Renal cortex interstitium (tissue), 15 donors: ENCODE measurements at places on chromosomes 7 and 10. TPM values are rescaled to one million over a fixed set of nuclear protein-coding genes. Genes with fewer than 3 reads are reported as not detected.

PON3 gene
- 2.2 TPM for polyA plus RNA-seq

PHF14 gene
- 83.5 TPM for polyA plus RNA-seq

SPAM1 gene
- polyA plus RNA-seq: not detected

BHLHA15 gene
- polyA plus RNA-seq: 0.42 TPM

GDF2 gene
- not detected for polyA plus RNA-seq

DNA sequence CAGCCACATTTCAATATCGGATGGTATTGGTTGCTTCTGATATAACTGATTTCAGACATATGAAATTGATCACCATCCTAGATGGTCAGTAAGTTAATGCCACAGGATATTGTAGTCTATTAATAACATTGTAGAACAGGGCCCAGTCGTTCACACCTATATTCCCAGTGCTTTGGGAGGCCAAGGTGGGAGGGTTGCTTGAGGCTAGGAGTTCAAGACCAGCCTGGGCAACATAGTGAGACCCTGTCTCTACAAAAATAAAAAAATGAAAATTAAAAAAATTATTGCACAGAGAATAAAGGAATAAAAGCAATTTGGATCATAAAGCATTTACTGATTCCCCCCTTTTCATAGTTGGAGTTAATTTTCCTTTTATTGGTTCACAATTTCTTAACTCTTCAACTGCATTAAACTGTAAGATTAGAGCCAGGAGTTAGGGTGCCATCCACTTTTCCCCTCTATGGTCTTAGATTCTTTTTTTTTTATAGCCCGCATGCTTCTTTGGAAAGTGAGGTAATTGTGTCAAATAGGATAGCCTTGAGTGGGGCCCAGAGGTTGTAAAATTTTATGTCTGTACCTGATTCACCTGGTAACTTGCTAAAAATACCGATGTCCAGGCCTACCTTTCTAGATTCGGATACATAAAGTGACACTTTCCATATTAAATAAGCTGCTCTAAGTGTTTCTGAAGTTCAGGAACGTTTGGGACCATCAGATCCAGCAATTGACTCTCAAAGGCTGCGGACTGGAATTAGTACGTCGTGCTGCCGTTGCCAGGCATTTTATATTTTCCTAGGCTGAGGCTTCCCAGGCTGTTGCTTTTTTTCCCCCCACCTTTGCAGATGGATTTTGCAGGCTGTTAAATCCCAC is 24.7 kb downstream of the ADK start:
- DNase-seq: no peak

DNA sequence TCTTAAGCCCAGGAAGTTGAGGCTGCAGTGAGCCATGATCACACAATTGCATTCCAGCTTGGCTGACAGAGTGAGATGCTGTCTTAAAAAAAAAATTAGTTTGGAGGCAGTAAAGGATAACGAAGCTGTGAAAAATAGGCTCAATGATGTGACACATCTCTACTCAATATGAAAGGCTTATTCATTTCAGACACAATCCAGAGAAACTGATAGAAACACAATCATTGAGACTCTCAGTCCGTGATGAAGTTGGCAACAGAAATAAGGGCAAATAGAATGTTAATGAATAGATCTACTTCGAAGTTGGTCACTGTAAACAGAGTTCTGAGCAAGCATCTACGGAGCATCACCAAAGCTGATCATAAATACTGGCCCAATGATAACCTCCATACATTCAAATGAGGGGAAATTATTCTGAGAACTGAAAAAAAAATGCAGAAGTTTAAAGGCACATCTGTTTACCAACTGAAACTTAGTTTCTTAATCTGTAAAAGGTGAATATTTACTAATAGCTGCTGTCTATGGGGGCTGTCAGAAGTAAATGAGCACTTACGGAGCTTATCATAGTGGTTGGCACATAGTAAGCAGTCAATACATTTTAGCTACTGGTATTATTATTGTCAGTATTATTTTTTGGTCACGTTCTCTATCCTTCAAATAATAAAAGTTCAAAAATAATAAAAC is 70.4 kb downstream of the AKR1B1 start:
- DNase-seq: no peak

DNA sequence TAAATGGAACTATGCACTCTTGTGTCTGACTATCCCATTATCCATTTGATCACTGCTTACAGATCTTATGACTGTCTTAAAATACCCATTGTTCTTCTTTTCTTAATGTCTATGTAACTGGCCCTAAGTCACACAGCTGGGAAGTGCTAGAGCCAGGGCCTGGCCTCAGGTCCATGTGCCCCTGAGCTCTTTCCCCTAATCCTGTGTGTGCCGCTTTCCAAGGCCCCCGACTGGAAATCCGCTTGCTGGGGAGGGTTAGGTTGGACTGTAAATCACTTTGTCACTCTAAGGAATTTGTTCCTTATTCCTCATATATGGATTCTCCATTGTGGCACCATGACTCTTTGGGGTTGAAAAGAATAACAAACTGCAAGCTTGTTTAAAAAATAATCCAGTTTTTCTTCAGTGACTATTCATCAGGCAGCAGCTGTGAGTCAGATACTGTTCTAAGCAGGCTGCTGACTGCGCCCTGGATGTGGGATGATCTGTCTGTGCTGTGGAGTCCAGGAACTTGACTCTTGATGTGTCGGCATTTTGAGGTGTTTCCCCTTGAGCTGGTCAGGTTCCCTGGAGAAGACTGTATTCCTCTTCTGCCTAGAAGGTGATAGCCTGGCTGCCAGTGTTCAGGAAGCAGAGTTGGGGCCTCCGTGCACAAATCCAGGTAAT is 236.3 kb downstream of the SDK1 start:
- DNase-seq: no peak

DNA sequence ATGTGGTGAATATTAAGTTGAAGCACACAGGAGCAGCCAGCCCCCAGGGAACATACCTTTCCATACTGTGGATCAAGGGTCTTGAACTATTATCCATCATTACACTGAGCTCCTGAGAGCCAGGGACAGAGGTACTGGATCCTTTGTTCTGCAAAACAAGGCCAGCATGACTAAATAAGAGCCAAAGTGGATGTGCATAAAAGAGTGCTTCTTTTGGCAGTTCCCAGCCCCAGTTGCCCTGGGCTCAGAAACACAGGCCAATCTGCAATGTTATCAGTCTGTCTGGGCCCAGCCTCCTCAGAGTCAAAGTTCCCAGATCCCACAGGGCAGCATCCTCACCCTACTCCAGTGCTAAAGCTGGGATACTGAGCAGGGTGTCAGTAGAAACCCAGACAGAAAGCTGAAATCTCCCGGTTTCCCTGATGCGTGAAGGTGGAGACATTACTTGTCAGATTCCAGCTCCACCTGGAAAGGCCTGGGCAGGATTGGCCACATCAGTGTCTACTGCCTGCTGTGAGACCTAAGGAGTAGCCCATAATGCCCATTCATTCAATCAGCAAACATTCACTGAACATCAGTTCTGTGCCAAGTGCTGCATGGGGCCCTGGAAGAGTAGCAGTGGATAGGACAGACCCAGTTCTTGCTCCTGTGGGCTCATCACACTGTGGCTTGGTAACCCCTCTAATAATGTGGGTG is 342.7 kb downstream of the CXCL12 start:
- no peak for DNase-seq

GRCh38 chr7:77419102-77419501 is 3.0 kb upstream of the GSAP start:
- DNase-seq: no peak

- DNase-seq: no peak
These were observed 105.2 kb upstream of the PFKP start for GRCh38 chr10:2962194-2962593.

DNA sequence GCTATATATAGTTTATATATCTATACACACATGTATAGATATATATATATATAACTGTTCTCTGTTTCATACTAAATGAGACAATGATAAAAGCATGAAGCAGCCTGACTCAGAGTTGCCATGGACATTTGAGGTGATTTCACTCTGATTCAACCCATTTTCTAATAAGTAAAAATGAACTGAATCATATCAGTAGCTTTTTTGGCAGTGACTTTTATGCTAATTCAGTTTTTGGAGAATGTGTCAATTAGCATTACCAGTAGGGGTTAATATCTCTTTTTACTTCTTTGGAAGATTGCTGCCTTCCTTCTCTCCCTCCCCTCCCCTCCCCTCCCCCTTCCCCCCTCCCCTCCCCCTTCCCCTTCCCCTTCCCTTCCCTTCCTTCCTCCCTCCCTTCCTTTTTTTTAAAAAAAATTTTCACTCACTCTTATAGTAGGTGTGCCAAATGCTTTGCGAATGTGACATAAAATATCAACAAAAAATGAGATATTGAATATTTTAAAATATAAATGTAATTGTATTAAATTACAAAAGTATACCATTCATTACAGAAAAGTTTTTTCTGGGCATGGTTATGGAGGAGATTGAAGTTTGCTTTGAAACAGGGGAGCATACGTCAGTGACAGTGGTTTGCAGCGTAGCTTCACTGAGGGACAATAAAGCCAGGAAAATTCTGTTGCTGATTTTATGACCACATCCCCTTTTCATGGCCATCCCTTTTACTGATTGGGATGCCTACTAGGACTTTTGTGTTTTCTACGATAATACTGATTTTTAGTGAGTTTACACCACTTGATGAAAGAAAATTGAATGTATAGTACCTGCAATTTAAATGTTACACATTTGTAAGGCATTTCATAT is 64.0 kb upstream of the KLF6 start:
- DNase-seq: no peak

- DNase-seq: no peak
These were observed 61.7 kb upstream of the NPTX2 start for GRCh38 chr7:98555403-98555802.

GRCh38 chr10:28768227-28768626 is 90.9 kb downstream of the BAMBI start:
- DNase-seq: no peak
